Cortex of kidney (tissue), 1 donor: ENCODE measurements at places on chromosomes 6 and 20.

DNA sequence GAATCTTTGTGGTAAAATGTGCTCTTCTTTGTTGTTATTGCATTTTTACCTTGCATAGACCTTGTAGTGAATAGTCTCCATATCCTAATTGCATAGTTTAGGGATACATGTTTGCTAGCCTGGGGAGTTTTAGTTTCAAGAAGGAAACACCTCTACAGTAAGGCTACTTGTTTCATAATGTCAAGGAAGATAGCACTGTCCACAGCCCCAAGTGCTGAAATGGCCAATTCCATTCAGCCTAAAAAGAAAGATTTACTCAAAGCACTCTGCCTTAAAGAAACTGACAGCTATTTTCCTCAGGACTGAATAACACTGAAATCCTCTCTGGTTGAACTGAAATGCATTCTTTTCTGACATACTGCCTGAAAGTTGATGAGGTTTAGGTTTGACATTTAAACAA, 2.6 kb downstream of the HCRTR2 start:
- DNase-seq, result no peak

GRCh38 chr20:61989741-61990140, 75.9 kb downstream of the TAF4 start:
- DNase-seq, result no peak

- DNase-seq, result no peak
Measured at GRCh38 chr6:37653933-37654565, 43.6 kb downstream of the MDGA1 start.

DNA sequence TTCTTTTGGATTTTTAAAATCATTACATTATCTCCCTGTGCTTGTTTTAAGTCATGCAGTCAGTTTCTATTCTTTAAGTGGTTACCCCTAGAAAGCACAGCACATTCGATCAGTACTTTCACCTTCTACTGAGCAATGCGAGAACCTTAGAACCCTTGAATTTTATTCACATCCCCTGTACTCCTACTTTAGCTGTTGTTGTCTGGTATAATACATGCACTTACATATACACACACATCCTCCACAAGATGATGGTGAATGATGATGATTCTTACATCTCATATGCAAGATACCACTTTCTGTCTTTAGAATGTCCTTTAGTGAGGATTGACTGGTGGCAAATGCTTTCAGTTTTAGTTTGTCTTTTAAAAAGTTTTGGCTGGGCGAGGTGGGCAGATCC, 5.7 kb downstream of the CDC40 start:
- DNase-seq, result no peak

DNA sequence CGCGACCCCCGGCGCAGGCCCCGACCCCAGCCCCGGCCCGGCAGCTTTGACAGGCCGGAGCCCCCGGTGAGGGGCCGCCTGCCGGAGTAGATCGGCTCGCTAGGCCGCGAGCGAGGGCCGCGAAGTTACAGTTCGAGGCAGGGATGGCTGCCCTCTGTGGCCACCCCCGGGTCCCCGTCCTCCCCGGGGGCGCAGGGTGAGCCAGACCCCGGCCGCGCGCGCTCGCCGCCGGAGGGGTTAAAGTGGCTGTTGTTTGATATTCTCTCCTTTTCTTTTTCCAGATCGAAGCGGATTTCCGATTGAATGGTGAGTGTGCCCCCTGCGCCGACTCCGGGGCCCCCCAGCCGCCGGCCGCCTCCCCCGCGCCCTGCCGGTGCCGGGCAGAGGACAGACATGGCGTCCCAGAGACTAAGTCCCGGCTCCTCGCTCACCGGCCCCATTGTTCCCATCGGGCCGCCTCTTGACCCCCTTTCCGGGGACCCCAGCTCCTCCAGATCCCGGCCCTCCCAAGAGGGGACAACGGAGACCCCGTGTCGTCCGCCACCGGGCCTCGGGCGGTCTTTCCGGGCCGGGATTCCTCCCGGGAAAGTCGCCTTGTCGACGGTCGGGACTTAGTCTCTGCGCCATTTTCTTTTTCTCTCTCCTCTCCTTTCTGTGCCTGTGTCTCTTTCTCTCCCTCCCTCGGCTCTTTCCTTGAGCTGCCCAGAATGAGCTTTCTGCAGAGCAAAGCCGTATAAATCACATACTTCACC, 704 bp downstream of the TOP1 start:
- DNase-seq, result no peak

DNA sequence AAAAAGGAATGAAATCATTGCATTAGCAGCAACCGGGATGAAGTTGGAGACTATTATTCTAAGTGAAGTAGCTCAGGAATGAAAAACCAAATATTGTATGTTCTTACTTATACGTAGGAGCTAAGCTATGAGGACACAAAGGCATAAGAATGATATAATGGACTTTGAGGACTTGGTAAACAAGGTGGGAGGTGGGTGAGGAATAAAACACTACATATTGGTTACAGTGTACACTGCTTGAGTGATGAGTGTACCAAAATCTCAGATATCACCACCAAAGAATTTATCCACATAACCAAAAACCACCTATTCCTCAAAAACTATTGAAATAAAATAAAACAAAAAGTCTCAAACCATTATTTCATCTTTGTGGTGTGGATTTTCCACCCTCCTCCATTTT, 593.5 kb downstream of the TENT5A start:
- DNase-seq, result no peak
